Myometrial cell (primary cell): ENCODE measurements at places on chromosomes 11 and 22. TPM values are rescaled to one million over a fixed set of nuclear protein-coding genes. Genes with fewer than 3 reads are reported as not detected.

The BIRC3 gene
- 0.71 and 0.86 TPM in 2 replicates for total RNA-seq

The TYR gene
- not detected in 2 replicates for total RNA-seq

The CTSW gene
- 0.71 TPM in 1 of 2 replicates, not detected in the other for total RNA-seq

The MS4A6A gene
- not detected in 2 replicates for total RNA-seq

The UCP3 gene
- under 0.01 TPM in 1 of 2 replicates, not detected in the other for total RNA-seq

The CREB3L1 gene
- total RNA-seq = 35.7 and 38.1 TPM in 2 replicates

The CLMP gene
- 64.6 and 110 TPM in 2 replicates for total RNA-seq

The OR5P2 gene
- total RNA-seq = not detected in 2 replicates

The TRPC6 gene
- total RNA-seq = under 0.01 TPM in 1 of 2 replicates, not detected in the other

The PAK1 gene
- 48.2 and 52.8 TPM in 2 replicates for total RNA-seq

The ZPR1 gene
- total RNA-seq = 52.3 and 57.9 TPM in 2 replicates

The APOA4 gene
- total RNA-seq = not detected in 2 replicates

The IL18 gene
- 22.3 and 26.8 TPM in 2 replicates for total RNA-seq

The EFEMP2 gene
- total RNA-seq = 140 and 198 TPM in 2 replicates

The SYT13 gene
- not detected in 2 replicates for total RNA-seq

The LARGE2 gene
- total RNA-seq = not detected in 2 replicates

The UPK3A gene
- total RNA-seq = not detected in 2 replicates

The SPI1 gene
- total RNA-seq = not detected in 2 replicates

The SOX10 gene
- not detected in 2 replicates for total RNA-seq

The ZBTB16 gene
- total RNA-seq = 10.7 and 13.6 TPM in 2 replicates

The SPINDOC gene
- total RNA-seq = 17.7 and 26.2 TPM in 2 replicates

The GLYATL2 gene
- 0.18 TPM in 1 of 2 replicates, not detected in the other for total RNA-seq

The TEX12 gene
- not detected in 2 replicates for total RNA-seq

The CD3D gene
- not detected in 2 replicates for total RNA-seq

The ANO9 gene
- total RNA-seq = not detected in 2 replicates

The OR8A1 gene
- not detected in 2 replicates for total RNA-seq

The UBASH3B gene
- total RNA-seq = 13.3 and 21.3 TPM in 2 replicates
